ENCODE measurements at places on chromosomes 6 and 20.
A peak's percentile ranks its signal among the peaks of the same experiment; 100 is the strongest.

GRCh38 chr6:151763303-151763702 is 44.2 kb upstream of the ESR1 start:
- no peak for DNase-seq

- DNase-seq, result no peak
Measured at GRCh38 chr6:142764311-142764710, 180.7 kb downstream of the HIVEP2 start.

DNA sequence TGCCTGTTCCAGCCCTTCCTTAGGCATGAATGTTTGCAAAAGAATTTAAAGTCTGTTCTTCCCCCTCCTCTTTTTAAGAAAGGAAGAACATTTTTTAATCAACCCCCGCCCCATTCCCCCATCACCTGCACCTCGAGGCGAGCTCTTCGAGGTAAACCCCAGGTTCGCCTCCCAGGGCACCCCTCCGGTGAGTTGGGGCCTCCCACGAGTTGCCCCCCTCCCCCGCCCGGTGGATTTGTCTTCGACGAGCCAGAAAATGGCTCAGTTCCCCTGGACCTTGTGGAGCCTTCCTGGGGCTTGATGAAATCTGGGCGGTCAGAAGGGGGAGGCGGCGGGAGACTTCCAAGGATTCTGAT is 256 bp upstream of the OVOL2 start:
- no peak for DNase-seq

DNA sequence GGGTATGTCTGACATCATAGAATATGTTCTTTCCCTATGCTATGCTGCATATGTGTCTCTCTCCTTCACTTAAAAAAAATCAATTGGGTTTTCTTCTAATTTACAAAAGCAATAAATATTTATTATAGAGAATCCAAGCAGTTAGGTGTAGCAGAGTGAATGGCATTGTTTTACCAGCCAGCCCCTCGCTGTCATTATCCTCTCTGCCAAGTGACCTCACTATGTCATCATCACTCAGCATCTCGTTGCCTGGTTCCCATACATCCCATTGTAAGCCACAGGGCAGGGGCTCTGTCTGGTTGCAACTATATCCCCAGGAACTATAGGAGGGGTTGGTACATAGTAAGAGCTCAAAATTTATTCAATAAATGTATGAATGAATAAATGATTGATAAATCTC is 31.3 kb downstream of the KIAA0319 start:
- DNase-seq, result no peak

DNA sequence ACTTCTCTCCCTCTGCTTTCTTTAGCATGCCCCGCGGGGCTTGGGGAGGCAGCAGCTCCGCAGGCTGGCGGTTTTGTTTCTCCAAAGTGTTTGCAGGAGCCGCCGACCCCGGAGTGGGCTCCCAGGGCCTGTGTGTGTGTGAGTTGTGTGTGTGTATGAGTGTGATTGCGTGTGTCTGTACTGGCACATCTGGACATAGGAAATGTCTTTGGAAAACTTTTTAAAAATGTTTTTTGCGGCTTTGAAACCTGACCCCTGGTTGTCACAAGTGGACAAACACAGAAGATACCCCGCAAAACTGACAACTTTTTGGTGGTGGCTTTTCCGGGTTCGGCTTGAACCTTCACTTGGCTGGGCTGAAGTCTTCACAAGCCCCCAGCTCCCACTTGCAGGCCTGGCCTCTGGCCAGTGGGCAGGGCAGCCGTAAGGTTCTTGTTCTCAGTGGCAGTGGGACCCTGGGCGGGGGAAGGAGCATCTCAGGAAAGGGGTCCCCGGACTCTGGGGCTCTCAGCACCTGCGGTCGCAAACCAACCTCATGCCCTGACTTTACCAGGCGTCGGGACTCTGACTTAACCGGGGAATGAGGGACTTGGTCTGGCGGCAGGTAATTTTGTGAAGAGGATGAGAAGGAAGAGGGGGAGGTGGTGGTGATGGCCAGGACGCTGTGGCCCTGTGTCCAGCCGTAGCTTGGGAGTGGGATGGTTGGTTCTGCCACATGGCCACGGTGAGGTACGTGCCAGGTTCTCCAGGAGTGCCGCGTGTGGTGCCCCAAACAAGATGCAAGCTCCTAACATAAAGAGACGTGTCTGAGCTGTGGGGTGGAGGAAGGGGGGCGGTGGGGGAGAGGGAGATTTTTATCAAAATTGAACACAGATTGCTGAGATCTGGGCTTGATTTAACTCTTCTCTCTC is 619 bp downstream of the DAAM2 start:
- DNase-seq, result no peak

DNA sequence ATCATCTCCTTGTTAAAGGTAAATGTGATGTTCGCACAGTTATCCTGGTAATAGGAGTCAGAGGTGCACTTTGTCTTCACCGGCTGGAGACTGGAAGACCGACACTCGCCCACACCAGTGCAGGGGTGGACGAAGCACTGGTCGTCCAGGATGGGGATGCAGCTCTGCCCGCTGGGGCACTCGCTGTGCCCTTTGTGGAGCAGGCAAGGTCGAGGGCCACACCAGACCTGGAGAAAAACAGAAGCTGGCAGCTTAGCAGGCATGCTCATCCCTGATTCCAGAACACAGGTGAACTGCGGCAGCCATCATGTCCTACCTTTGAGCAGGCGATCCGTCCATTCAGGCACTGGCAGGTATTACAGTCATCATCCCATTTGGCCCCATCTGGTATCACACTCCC is 32.3 kb downstream of the JAG1 start:
- DNase-seq, result no peak

DNA sequence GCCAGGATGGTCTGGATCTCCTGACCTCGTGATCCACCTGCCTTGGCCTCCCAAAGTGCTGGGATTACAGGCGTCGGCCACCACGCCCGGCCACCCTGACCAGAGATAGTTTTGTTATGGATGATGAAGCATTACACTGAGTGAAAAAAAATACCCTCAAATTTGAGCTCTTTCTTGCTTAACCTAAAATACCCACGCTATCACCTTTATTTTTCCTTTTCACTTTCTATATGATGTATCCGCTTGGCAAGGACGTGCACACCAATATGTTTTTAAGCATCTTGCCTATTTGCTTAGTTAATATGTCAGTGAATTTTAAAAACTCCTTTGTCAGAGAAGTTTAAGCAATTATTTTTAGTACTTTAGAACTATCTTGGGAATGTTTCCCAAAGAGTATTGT is 150.4 kb downstream of the INSM1 start:
- DNase-seq, result no peak

DNA sequence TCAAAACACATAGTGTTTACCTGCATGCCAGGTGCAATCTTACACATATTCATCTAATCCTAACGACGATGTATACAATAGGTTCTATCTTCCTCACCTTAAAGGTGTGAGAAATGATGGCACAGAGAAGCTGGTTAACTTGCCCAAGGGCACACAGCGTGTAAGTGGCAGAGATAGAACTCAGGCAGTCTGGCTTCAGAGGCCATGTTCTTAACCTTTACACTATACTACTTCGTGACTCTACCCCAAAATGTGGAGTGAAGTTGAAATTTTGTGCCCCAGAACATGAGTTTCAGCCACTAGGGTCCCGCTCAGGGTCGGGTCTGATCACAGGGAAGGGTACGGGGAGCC is 584 bp downstream of the VPS52 start:
- no peak for DNase-seq

DNA sequence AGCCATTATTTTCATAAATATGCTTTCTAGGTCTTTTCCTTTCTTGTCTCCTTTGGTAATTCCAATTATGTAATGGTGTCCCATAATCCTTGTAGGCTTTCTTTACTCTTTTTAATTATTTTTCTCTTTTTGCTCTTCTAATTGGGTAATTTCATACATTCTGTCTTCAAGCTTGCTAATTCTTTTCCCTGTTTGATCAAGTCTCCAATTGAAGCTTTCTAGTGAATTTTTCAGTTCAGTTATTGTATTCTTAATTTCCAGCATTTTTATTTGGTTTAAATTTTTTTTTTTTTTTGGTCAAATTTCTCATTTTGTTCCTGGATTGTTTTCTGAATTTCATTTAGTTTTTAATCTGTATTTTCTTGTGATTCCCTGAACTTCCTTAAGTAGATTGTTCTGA is 74.9 kb upstream of the UST start:
- DNase-seq, result no peak

- DNase-seq, result no peak
Measured at GRCh38 chr20:60424267-60424902, 466.2 kb downstream of the CDH26 start.

- DNase-seq, result no peak
Measured at GRCh38 chr20:25402583-25402982, 4.9 kb upstream of the GINS1 start.

- DNase-seq, result no peak
Measured at GRCh38 chr6:46325561-46326530, 155.1 kb upstream of the ENPP5 start.

DNA sequence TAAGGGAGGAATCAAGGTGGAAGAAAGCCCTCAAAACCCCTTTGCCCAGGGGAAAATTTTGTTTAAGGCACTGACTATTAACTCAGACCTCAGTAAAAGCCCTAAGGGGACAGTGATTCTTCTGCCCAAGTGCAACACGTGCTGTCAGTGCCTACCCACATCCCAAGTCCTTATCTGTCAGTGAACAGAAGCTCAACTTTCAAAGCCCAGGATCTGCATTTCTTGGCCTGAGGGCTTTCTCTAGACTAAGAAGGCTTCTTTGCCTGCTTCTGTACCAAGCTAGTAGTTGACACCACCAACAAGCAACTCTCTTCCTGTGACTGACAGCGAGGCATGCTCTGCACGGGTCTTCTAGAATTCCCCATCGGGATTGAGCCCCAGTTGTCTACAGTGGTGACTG is 416.0 kb upstream of the SPTLC3 start:
- no peak for DNase-seq

DNA sequence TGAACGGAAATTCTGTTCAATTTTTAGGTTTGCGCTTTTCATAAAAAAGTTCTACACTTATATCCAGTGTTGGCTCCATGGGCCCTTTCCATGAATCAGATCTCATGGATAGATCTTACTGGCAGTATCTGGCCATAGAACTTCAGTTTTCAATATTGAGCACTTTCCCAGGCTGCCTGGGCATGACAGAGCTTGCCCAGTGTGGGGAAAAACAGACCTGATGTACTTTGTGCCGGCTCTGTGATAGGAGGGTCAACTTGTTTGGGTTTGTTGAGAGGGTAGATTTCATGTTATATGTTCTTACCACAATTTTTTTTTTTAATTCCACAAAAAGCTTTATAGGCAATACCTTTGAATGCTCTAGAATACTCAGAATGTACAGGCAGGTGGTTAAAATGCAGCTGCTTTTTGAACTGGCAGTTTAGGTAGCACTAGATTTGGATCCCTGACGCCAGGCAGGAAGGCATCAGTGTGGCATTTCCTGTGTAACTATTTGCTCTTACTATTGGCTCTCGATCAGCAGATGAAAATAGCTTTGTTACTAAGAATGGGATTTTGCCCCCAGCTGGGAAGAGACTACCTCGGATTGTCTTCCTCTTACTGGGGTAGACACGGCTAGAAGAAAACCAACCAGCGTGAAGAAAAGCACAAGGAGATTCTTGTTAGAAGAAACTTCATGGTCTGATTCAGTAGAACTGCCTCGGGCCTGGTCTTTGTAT is 404.9 kb upstream of the SOX4 start:
- DNase-seq, result no peak

- no peak for DNase-seq
Measured at GRCh38 chr20:50252701-50253100, 62.1 kb downstream of the CEBPB start.

GRCh38 chr6:15773806-15774410 is 111.1 kb upstream of the DTNBP1 start:
- no peak for DNase-seq

DNA sequence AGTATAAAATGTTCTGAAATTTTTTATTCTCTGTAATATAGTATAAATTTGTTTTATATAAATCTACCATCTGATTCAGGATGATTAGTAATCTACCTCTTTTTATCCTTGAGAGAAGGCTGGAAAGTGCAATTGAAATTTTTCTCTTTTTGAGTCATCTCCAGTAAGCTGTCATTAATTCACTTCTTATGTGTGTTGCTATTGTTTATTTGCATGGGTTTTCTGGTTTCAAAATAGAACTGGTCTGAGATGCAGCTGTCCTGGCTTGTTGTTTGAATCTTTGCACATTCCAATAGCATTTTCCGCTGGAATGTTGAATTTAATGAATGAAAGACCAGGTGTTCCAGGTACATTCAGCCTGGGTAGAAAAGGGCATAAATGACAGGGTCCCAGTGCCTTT is 24.3 kb upstream of the TAB2 start:
- DNase-seq, result no peak

DNA sequence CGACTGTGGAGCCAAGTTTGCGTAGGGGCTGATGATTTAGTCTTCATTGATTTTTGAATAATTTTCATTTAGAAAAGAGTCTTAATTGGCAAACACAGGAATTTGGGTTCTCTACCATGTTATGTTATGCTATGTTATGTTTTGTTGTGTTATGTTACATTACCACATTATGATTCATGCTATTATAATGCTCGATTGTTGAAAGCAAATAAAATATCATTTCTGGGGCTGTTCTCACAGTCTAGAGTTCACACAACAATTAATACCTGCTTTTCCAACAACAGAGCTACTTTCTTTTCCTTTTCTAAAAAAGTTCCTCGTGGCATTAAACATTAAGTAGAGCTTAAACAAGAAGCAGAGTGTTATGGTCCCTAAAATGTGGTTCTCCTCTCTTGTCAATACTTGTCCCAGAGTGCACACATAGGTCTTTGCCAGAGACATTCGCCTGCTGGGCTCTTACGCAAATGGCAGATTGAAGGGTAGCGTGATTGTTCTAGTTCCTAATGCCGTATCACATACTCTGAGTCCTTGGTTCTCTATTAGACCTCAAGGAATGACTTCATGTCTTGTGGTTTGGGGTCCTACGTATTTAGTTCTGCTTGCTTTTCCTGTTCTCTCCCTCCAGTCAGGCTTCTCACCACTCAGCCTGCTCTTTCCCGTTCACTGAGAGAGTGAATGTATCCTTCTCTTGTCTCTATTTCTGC is 370.3 kb downstream of the CD109 start:
- DNase-seq, result no peak

GRCh38 chr6:157235600-157236039 is 87.7 kb downstream of the TMEM242 start:
- peak; percentile 31 for DNase-seq

DNA sequence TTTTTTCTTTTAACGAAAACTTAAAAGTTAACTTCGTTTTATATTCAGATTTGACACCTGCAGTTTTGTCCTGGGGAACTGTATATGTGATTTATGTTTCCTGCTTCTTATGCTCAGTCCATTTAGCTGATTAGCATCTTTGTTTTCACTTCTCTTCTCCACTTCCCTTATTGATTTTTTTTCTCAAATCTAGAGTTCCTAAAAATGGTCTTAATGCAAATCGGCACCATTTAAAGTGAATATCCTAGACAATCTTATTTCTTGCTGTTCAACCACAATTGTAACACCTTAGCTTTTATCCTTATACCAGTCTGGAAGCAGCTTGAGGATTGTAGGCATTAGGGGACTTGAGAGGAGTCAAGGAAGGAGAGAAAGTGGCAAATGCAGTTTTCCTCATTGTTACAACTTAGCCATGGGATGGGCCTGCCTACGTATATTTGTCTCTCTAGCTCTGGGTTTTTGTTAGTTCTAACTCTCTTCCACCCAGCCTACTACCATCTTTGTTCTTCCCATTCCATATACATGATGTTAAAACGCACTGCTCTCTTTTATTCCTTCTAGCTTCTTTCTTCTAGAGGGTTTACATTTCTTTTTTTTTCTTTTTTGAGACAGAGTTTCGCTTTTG is 8.5 kb downstream of the QRSL1 start:
- DNase-seq, result no peak

GRCh38 chr6:136024711-136025110 is 173.2 kb downstream of the PDE7B start:
- no peak for DNase-seq
